ENCODE measurements at places on chromosomes 12 and 14.

DNA sequence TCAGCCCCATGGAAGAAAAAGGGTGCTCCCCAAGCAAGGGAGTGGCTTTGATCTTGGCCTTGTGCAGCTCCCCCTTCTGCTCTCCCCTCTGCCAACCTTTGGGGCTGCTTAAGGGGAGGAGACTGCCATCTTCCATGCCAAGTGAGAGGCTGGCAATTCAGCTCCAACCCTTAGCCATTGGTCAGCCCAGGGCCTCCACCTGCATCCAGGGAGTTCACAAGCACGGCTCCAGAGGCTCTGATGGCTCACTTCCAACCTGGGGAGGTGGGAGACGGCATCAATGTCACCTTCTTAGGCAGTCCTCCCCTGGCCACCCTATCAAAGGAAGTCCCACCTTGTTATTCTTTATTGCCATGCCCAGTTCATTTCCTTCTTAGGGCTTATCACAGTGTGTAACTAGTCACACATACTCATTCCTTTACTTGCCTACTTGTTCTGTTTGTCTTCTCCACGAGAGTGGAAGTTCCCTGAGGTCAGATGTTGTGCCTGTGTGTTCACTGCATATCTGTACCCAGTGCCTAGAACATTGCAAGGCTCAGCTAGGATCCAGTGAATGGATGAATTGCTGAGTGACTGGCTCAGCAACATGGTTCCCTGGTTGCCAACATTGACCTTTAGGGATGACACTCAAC, 5.0 kb downstream of the HDAC7 start:
- DNase-seq: no peak

- DNase-seq: no peak
Observed at GRCh38 chr12:131818821-131819585, 9.2 kb upstream of the MMP17 start.

GRCh38 chr12:127779301-127780045, 487.5 kb upstream of the TMEM132C start:
- no peak for DNase-seq

DNA sequence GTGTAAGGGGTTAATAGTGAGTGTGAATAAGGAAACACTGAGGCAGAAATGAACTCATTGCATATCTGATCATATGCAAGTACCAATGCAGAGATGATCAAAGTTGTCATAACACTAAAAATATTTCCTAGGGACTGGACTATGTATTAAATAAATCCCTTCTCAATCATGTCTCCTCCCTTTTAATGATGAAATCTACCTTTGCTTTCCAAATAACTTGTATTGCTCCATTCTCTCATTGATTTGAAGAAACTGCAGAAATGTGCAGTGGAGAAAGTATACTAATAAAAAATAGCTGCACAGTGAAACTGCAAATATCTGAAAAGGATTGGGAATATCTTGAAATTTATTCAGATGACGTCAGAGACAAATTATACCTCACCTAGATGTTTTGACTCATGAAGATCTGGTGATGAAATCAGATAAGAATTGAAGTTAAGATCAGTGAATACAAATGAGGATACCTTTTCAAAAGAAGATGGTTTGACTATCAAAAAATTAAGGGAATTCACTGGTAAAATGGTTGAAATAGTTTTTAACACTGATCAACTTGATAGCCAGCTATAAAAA, 1264.9 kb upstream of the USP15 start:
- no peak for DNase-seq

- DNase-seq: peak; percentile 34
Observed at GRCh38 chr12:122322501-122322900, 56.2 kb upstream of the VPS33A start.

GRCh38 chr12:52896190-52897100, 8.4 kb downstream of the KRT8 start:
- no peak for DNase-seq

DNA sequence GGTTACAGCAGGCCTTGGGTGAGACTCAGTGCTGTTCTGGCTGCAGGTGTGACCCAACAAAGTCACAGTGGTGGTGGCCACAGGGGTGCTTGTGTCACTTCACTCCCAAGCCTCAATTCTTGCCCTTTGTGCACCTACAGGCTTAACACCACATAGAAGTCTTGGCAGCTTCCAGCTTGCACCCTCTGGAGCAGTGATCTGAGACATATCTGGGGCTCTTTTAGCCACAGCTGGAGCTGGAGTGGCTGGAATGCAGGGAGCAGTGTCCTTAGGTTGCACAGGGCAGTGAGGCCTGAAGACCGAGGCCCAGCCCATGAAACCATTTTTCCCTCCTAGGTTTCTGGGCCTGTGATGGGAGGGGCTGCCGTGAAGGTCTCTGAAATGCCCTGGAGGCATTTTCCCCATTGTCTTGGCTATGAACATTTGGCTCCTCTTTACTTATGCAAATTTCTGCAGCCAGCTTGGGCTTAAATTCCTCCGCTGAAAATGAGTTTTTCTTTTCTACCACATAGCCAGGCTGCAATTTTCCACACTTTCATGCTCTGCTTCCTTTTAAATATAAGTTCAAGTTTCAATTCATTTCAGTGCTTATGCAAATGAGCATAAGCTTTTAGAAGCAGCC, 37.7 kb downstream of the ADAM21 start:
- DNase-seq: no peak

GRCh38 chr12:110351119-110351518, 52.4 kb downstream of the ANAPC7 start:
- DNase-seq: no peak

DNA sequence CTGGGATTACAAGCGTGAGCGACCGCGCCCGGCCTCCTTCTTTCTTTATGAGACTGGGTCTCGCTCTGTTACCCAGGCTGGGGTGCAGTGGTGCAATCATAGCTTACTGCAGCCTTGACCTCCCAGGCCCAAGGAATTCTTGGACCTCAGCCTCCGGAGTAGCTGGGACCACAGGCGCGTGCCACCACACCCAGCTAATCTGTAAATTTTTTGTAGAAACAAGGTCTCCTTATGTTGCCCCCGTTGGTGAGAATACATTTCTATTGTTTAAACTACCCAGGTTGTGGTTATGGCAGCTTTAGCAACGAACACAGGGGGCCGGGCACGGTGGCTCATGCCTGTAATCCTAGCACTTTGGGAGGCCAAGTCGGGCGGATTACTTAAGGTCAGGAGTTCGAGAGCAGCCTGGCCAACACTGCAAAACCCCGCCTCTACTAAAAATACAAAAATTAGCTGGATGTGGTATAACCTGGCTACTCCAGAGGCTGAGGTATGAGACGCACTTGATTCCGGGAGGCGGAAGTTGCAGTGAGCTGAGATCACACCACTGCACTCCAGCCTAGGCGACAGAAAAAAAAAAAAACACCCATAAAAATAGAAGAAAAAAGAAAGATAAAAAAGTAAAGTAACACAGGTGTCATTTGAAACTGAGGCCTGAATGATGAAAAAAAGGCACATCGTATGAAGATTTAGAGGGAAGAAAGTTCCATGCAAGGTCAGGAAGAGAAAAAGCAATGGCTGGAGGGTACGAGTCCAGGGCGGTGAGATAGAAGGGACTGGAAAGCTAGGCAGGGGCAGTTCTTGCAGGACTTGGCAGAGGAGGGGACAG, 977 bp upstream of the TMEM120B start:
- DNase-seq: peak; percentile 40

DNA sequence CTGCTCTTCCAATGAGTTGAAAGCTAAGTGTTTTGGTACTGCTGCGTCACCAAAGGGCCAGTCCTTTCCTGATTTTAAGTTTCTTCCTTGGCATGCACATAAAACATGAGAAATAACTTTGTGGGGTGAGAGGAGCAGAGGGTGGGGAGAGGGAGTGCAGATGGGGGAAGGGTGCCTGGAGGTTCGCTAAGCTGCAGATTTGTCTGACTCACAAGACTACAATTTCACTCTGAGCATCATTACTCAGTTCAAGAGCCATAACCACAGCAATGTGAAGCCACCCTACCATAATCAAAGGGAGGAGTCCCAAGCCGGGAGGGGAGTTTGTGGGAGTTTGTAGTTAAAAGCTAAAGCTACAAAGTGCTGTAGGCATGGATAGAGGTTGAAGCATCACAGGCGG, 136.1 kb downstream of the ANO2 start:
- DNase-seq: no peak

GRCh38 chr14:89773644-89774316, 180.8 kb downstream of the EFCAB11 start:
- DNase-seq: peak; percentile 39

- no peak for DNase-seq
Observed at GRCh38 chr12:115932066-115932465, 345.4 kb downstream of the MED13L start.

DNA sequence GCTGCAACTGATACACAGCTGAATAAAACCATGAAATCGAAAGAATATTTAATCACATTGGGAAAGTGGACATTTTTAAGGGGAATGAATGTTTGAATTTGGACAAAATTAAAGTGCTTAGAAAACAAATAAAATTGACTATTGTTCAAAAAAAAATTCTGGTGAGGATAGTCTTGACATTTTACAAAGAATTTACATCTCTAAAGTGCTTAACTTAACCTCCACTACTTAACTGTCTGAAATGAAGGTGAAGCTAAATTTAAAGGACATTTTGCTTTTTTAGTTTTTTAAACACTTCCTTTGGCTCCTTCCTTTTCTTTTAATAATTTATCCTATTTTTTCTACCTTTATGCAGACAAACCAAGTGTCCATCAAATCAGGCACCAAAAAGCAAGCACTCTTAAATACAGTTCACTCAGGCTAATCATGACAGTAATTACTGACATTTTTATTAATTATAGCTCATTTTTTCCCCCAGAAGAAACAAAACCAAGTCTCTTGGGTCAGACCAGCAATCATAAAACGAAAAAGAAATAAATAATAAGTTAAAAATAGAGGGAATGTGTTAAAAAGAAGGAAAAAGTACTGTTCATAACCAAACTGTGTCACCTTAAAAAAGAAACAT, 5.7 kb upstream of the CCND2 start:
- DNase-seq: peak; percentile 10

DNA sequence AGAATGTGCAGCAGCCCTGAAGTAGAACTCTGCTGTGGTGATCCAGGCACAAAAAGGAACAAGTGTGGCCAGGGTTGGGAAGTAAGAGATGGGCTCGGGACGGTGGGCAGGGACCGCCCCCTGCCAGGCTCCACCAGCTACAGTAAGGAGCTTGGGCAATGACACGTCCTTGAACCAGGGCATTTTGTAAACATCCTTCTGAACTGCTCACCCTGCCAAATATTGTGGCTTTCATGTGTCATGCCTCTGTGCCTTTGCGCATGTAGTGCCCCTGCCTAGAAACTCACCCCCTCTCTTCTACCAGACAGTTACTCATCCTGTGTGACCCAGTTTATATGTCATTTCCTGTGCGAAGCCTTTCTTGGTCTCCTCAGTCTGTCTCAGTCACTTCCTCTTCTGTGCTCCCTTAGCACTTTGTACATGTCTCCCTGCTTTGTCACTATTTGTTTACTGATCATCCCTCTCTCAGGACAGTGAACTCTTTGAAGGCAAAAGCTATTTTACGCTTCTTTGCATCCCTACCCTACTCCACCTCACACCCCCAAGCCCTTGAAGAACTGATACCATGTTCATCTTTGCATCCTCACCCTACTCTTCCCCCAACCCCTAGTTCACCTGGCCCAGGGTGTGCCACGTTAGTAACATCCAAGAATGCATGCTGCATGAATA, 108.9 kb upstream of the PLEKHG7 start:
- DNase-seq: peak; percentile 100

DNA sequence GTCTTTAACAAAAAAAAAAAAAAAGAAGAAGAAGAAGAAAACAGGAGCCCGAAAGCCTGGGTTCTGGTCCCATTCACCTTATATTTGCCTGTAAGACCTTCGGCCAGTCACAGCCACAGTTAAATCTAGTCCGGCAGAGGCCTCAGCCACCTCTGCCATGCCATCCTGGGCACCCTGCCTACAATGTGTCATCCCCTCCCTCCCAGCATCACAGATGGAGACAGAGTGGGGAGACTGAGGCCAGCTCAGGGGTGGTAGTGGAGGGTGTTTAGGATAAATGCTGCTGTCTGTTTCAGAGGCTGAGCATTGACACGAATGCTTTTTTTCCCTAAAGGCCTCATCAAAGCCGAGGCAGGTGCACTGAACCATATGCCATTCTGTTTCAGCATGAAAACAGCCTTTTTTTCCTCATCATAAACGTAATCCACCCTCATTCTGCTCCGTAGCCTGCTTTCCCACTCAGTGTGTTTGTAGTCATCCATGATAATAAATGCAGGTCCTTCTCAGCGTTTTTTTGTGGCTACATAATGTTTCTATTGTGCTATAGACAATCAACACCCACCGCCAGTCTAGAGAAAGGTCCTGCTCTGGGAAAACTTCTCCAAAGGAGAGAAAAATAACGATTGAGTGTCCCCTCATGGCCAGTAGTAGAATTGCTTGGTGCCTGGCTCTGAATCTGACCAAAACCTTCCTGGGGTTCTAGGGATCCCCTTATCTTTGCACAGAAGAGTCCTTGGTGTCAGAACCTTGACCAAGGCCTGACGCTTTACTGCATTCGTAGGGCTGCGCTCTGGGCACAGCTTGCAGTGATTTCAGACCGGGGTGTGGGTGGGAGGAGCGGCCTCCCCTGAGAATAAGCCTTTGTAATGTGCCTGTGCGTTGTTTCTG, 41.1 kb upstream of the TSPAN9 start:
- no peak for DNase-seq

DNA sequence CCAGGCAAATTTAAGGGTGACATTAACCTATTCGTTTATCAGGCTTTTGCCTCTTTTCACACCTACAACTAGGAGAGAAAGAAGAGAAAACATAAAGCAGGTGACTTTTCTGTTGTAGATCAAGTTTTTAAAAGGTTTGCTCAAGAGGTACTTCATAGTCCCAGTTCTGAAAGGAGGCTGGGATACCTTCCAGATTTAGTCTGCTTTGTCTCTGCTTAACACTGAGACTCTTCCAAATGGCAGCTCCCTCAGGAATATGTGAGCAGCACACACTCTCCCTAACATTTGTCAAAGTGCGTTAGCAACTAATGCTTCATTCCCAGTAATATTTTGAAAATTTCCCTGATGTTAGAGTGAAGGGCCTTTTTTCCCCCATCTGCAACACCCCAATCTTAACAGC, 133.7 kb upstream of the RASSF8 start:
- DNase-seq: no peak

DNA sequence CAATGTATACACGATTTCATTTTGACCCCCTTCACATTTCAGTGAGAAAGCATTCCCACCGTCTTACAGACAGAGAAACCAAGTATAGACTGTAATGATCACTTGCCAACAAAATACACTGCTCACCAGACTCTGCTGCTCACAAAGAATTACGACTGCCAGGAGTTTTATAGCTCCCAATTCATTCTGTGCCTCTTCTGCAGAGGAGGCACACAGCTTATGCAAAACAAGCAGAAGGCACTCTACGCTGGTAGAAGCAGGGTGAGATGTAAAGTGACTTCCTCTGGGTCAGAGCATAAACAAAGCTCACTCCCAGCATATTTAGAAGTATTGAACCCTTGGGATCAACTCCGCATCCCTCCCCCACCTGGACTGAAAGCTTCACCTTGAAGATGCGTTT, 14.6 kb downstream of the SPTB start:
- DNase-seq: no peak

All from bronchial epithelial cell (primary cell).